ENCODE measurements at places on chromosomes 1 and 21.

GRCh38 chr21:30434033-30434631, 4.1 kb downstream of the KRTAP13-4 start:
- DNase-seq: peak; percentile 41

DNA sequence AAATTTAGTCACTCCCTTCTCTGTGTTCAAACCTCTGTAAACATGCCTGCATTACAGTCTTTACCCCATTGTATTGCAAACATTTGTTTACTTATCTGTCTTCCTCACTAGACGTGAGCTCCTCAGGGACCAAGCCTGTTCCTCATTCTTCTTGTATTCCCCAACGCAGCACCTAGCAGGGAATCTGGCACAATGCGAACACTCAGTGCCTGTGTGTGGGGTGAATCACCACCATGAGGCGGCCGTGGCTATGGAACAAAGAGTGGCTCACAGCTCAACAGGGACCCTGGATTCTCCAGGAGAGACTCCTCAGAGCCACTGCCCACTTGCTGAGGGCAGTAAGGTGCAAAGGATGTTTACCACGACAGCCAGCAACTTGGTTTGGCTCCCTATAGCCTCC, 95.9 kb downstream of the DDX20 start:
- no peak for DNase-seq

GRCh38 chr21:44484498-44485253, 29.4 kb downstream of the LRRC3 start:
- DNase-seq: no peak

DNA sequence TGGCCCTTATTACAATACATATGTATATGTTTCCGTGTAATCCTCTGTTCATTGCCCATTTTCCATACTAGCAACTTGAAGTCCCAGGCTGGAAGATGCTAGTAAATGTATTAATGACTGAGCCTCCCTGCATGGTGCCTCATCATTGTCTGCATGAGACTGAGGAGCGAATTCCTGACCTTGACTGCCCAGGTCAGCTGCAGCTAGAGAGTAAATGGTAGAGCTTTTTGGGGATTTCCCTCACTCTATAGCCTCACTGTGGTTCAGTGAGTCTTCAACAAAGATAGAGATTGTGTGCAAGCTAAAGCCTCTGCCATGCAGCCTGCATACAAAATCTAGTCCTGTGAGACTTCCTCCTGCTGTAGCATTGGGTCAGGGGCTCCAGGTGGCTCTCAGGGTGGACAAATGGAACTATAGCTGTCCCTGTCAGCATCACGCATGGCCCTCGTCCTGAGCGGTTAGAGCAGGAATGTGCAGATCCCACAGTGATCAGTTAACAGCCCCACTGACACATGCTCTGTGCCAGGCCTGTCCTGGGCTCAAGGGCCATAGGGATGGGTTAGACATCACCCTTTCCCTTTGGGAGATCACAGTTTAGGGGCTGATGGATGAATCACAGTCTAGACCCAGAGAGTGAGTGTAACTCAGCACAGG, 741.7 kb downstream of the MATN1 start:
- no peak for DNase-seq

DNA sequence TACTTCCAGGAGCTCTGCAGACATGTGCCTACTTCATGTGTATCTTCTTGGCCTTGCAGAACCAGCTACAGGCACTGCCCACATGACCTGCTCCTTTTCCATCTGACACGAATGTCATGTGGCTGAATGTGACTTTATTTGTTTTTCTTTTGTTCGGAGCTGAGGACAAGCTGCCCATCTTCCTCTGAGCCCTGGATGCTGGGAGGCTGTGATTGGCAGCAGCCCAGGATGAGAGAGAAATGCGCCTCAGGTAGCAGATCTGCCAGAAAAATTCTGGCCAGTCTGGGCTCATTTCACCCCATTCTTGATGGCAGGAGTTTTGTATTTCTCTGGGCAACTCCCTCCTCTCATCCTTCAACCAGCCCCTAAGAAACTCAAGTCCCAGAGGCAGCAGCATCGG, 372.0 kb downstream of the RPS6KC1 start:
- no peak for DNase-seq

DNA sequence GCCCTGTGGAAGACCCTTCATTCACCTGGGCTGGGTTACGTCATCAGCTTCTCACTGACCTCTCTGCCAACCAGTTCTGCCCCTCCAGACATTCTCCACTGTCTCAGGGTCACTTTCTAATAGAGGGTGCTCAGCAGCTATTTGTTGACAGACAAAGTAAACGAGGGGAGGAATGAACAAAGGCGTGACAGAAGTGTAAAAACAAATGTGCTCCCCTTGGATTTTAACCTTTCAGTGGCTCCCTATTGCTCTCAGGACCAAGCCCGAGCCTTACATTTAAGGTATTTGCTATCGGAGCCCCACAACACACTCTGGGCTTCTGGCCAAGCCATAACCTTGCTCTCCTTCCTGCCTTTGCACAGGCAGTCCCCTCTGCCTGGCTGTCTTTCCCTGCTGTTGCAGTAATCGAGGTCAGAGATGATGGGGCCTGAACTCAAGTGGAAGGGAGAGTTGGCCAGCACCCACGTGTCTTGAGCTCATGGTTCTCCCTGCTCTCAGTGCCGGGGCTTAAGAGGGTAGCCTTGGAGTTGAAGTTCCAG, 9.3 kb upstream of the MARCKSL1 start:
- DNase-seq: peak; percentile 25

GRCh38 chr1:211613108-211613947, 34.4 kb upstream of the SLC30A1 start:
- DNase-seq: peak; percentile 92

DNA sequence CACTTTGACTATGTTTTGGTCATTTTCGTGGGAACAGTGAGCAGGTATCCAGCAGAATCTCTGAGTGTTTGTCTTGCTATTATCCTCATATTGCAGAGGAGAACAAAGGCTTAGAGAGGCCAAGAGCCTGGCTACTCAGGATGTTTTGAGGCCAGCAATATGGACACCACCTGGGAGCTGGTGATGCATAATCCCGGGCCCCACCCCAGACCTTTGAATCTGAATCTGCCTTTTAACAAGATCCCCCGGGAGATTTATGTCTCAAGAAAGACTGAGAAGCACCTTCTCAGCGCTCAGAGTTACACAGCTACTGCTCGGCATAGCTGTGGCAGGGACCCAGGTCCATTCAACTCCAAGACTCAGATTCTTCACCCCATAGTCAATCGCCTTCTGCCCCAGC, 72.8 kb downstream of the PTPRU start:
- DNase-seq: no peak
